ENCODE measurements at places on chromosomes 5 and 9.

DNA sequence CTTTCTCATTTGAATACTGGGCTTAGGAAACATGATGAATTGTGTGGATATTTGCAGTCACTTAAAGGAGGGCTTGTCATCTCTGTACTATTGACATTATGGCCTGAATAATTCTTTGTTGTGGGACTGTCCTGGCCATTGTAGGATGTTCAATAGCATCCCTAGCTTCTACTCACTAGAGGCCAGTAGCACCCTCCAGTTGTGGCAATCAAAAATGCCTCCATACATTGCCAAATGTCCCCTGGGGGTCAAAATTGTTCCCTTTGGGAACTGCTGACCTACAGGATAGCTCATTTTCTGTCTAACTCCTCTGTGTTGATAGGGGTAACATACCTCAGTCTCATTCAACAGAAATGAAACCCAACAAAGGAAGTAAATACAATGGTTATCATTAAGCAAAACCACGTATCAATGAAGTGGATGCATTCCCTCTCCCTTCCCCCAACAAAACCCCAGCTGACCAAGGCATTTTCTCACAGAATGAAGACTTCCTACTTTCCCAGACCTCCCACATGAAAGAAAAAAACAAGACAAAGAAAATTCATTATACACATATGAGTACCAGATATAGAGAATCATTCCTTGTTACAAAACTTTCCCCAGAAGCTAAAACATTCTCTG, 18.1 kb downstream of the FYB1 start:
- no peak for DNase-seq

- no peak for DNase-seq
Observed at GRCh38 chr5:151202381-151203139, 21.3 kb downstream of the CCDC69 start.

DNA sequence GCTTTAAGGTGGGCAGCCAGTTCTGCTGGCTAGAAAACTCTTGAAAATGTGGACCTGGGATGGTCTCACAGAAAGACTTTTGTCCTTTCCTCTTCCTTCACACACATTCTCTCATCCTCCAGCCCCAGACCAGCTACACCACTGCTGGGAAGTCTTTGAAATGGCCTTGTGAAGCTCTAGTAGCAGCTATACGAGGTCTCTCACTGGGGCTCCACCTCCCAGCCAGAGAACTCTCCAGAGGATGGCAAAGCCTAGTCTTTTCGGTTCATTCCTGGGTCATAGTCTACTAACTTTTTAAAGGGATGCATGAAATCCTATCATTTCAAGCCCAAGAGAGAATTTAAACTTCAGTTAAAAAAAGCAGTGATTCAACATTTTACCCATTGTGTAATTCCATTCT, 133.9 kb upstream of the ERCC6L2 start:
- DNase-seq: no peak

GRCh38 chr9:69090140-69090750, 54.7 kb downstream of the FXN start:
- no peak for DNase-seq

- DNase-seq: no peak
Observed at GRCh38 chr9:122056484-122056883, 36.6 kb downstream of the TTLL11 start.

GRCh38 chr9:15982182-15982581, 429.3 kb downstream of the CCDC171 start:
- DNase-seq: no peak

DNA sequence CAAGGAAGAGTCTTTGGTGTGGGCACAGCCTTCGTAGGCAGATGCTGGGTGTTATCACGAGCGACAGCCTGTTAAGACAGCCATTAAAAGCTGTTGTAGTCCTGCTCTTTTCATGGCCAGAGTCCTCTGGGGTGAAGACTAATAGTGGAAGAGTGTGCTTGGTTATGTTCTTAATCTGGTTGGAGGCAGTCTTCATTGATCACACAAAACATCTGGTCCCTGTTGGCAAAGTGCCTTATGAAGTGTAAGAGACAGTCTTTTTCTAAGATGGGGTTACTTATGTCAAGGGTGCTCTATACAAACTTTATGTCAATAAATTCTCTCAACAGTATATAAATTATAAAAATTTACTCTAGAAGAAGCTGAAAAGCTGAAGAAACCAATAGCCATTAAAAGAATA, 280.4 kb downstream of the CAAP1 start:
- no peak for DNase-seq

DNA sequence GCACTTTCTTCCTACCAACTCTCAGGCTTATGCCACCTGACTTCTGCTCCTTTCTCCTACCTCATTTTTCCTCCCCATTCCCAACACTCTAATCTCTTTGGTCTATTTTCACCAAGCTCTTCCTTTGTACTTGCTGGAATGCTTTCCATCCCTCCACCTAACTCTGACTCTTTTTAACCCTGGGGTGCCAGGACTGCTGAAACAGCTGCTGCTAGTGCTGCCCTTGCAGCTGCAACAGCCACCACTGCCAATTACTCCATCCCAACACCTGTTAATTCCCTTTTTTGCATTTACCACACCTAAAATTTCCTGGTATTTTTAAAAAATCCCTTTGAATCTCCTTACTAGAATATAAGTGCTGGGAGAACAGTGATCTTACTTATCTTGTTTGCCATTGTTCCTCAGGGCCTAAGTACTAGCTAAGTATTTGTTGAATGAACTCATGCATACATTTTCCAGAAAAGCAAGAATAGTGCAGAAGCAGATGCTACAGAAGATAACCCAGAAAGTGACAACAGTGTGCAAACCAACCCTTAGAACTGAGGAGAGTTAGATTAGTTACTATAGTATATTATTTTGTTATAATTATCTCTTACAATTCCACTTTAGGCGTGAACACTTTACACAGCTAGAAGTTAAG, 11.5 kb downstream of the NADK2 start:
- no peak for DNase-seq

- DNase-seq: no peak
Observed at GRCh38 chr5:53874409-53874808, 314.0 kb downstream of the NDUFS4 start.

Data from activated T-cell treated with anti-CD3 and anti-CD28 coated beads for 1 hour (primary cell).